ENCODE measurements at places on chromosomes 7 and 10. TPM values are rescaled to one million over a fixed set of nuclear protein-coding genes. Genes with fewer than 3 reads are reported as not detected.

The CPXM2 gene
- total RNA-seq = 0.18 TPM

The MOSPD3 gene
- 27.1 TPM for total RNA-seq

The MARVELD1 gene
- total RNA-seq = 14.3 TPM

DNA sequence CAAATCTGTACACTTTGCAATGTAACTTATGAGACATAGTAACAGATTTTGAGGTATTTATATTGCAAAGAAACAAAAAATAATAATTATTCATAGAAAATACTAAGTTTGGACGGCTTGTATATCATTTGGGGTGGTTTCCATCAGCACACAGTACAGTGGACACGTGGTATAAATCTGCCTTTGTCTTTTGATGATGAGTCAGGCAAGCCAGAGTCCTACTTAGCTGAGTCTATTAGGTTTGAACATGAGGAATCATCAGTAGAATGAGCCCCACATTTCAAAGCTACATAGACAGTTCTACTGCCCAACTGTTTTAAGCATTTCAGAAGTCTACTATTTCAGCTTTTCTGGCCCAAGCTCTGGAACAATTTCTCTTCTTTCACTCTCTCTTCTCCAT lies 803.2 kb downstream of the PHTF2 start:
- H3K4me1 ChIP-seq = no peaks in the 10 kb centered on the region
- H3K4me3 ChIP-seq = no peak overlapping the region
- H3K27ac ChIP-seq = no peak overlapping the region

GRCh38 chr10:91319336-91319735 lies 90.8 kb upstream of the HECTD2 start:
- no peak for DNase-seq
- H3K36me3 ChIP-seq = no peaks in the 10 kb centered on the region
- H3K27me3 ChIP-seq = no peaks in the 10 kb centered on the region

GRCh38 chr10:19941206-19941880 lies 125.1 kb downstream of the PLXDC2 start:
- H3K4me3 ChIP-seq = no peak overlapping the region
- H3K4me1 ChIP-seq = no peaks in the 10 kb centered on the region
- H3K36me3 ChIP-seq = peaks cover 4% of the 10 kb centered on the region
